ENCODE measurements at places on chromosomes 13 and 19.
A peak's percentile ranks its signal among the peaks of the same experiment; 100 is the strongest.

GRCh38 chr13:108500711-108501110 lies 128.7 kb upstream of the MYO16 start:
- DNase-seq = no peak

DNA sequence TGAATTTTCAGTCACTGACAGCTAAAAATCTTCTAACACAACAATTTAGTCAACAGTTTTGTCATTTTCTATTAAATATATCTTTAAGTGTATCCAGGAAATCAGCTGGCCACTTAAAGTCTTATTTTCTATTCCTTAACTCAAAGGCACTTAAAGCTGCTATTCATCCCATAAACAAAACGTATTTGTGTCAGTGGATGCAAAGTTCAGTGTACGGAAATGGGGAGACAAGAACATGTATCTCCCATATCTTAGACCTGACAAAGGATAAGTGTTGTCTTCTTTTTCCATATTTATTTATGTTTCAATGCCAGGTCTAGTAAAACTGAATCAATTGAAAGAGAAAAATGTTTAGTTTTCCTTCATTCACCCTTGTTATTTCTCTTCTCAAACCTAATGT lies 409.8 kb upstream of the KLHL1 start:
- DNase-seq = no peak

- no peak for DNase-seq
Observed at GRCh38 chr13:38900188-38900587, 90.4 kb downstream of the STOML3 start.

DNA sequence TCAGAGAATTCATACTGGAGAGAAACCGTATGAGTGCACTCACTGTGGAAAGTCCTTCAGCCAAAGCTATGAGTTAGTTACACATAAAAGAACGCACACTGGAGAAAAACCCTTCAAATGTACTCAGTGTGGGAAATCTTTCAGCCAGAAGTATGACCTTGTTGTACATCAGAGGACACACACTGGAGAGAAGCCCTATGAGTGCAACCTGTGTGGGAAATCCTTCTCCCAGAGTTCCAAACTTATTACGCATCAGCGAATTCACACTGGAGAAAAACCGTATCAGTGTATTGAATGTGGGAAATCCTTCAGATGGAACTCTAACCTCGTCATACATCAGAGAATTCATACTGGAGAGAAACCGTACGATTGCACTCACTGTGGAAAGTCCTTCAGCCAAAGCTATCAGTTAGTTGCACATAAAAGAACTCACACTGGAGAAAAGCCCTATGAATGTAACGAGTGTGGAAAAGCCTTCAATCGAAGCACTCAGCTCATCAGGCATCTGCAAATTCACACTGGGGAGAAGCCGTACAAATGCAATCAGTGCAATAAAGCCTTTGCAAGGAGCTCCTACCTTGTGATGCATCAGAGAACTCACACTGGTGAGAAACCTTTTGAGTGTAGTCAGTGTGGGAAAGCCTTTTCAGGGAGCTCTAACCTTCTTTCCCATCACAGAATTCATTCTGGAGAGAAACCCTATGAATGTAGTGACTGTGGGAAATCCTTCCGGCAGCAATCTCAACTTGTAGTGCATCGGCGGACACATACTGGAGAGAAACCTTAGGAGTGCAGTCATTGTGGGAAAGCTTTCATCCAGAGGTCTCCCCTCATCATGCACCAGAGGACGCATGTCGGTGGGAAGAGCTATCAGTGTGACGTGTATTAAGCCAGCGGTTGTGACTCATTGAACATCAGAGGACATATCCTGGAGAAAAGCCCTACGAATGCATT lies 16.5 kb upstream of the ZNF8 start:
- no peak for DNase-seq

GRCh38 chr13:44972956-44973581 lies 16.2 kb downstream of the NUFIP1 start:
- DNase-seq = peak; percentile 60

DNA sequence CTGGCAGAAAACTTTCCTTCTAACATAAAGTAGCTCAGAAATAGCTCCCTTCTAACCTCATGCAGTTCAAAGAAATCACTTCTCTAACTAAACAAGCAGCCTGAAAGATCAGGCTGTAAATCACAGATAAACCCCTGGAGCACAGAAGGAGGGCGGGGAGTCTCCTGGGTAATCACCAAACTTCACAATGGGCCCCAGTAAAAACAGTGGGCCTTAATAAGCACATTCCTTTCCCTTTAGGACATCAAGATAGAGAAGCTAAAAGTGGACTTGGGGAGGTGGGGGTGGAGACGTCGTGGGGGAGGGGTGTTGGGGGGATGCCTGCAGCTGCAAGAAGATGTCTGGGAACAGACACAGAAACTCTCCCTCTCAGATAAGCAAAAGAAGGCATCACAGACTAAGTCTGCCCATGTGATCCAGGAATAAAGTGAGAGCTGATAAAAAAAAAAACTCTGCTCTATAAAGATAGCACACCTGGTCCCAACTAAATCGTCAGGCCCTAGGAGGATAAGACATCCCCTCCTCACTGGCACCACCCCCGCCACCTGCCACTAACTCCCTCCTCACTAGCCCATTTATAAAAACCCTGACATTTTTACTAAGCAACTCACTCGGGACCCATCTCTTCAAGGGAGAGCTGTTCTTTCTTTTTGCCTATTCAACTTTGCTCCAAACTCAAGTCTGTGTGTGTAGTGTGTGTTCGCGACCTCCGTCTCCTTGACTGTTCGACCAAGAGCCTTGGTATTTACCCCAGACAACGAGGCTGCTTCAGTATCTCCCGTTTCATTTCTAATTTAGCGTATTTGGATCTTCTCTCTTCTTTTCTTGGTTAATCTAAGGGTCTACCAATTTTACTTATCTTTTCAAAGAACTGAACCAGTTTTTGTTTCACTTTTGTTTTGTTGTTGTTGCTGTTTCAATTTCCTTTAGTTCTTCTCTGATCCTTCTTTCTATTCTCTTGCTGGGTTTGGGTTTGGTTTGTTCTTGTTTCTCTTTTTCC lies 31.7 kb downstream of the DNAJC15 start:
- peak; percentile 73 for DNase-seq

DNA sequence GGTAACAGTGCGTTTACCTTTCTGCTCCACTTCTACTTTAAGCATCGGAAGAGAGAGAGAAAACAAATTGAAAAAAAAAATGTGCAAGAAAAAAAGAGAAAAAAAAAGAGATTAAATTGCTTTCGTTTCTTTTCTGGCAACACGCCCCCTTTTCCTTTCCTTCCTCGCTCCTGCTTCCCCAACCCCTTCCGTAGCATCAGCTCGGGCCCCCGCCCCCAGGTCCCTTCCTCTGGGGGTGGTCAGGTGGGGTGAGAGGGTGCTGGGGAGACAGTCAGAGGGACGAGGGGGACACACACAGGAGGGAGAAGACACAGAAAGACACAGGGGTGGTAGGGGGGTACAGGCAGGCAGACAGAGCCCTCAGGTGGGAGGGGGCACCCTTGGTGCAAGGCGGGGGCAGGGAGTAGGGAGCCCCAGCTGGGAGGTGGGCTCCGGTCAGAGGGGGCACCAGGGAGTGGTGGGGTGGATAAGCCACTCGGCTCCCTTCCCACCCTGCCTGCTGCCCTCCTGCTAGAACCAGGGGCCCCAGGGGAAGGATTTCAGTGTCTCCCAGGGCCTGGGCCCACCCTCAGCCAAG lies 30.7 kb upstream of the ASF1B start:
- DNase-seq = peak; percentile 24

DNA sequence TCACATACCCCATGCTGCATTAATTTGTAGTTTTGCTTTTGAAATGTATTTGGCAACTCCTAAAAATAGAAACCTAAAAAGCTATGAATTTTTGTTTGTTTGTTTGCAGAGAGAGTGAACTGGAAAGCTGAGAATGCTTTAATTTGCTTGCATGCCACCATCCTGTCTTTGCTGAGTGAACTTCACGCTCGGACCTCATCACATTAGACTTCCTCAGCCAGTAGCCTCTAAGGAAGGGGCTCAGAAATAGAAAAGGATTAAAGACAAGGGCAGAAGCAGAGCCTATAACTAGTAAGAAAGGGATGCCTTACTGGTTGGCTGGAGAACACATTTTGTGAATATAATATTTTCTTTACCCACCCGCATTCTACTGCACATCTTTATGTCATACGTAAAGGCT lies 275.1 kb downstream of the DCLK1 start:
- no peak for DNase-seq

GRCh38 chr13:81017513-81018152 lies 676.7 kb upstream of the SPRY2 start:
- DNase-seq = peak; percentile 63

- DNase-seq = no peak
Observed at GRCh38 chr19:30256496-30256850, 115.7 kb upstream of the ZNF536 start.

GRCh38 chr19:14916848-14917247 lies 24.4 kb upstream of the OR7C2 start:
- DNase-seq = no peak

- no peak for DNase-seq
Observed at GRCh38 chr19:5128251-5128935, 159.5 kb downstream of the KDM4B start.

- DNase-seq = no peak
Observed at GRCh38 chr13:83182845-83183244, 699.4 kb downstream of the SLITRK1 start.

- no peak for DNase-seq
Observed at GRCh38 chr13:44410328-44410859, 36.8 kb downstream of the SERP2 start.

DNA sequence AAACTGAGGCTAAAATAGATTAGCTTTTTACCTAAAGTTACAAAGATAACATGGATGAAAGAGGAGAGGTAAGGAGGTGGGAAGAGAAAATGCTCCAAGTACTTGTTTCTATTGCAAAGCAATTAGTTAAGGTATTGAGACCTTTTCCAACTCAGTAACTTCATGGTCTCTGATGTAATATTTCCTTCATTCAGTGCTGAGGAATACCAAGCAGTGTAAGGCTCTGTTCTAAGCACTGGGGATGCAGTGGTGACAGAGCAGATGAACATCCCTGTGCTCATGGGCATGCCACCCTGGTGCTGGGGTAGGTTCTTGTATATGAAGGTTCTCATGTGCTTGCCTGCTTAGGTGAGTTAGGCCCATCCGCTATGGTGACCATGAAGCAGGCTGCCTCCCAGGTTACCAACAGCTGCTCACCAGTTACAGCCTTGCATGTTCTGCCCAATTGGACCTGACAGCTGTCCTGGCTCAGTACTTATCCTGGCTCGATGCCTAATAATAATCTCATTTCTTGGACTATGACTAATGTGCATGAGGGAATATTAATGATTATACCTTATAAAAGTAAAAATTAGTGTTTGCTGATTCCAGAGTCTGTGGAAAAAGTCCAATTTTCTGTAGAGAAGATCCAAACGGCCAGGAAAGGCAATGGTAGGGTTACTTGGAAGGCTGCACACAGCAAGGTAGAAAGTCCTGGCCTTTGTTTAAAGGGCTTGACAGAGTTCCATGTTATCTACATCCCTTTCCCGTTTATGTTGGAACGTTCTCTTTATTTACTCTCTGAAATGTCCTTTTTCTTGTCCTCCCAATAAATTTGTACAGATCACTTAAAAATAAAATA lies 48.3 kb downstream of the LATS2 start:
- no peak for DNase-seq

DNA sequence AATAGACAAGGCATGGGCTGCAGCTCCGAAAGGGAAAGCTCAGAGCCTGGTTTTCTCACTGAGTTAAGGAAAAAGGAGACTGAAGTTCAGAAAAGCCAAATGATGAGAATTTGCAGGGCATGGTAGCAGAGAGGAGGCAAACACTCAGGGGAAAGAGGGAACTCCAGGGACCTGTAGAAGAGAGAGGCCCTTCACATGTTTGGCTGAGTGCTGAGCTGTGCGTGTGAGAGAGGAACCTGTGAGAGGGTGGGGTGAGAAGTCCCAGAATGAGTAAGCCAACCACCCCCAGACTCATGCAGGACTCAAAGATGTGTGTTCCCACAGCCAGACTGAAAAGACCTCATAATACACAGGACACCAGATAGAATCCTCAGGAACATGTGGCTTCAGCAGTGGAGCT lies 2.8 kb upstream of the CRYL1 start:
- DNase-seq = peak; percentile 51

DNA sequence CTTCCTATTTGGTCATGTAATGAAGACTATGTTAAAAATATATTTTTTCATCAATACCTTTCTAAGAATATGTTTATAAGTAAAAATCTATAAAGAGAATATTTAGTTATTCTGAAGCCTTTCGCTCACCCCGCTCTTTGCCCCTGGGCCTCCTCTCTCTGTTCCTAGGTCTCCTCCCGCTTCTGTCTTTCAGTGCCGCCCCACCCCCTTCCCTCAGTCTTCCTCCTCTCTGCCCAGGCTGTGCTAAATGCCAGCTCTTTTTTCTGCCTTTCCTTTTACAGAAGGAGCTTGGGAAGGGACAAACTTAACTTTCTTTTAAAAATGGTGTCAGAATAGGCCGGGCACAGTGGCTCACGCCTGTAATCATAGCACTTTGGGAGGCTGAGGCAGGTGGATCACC lies 22.8 kb downstream of the HIF3A start:
- no peak for DNase-seq

DNA sequence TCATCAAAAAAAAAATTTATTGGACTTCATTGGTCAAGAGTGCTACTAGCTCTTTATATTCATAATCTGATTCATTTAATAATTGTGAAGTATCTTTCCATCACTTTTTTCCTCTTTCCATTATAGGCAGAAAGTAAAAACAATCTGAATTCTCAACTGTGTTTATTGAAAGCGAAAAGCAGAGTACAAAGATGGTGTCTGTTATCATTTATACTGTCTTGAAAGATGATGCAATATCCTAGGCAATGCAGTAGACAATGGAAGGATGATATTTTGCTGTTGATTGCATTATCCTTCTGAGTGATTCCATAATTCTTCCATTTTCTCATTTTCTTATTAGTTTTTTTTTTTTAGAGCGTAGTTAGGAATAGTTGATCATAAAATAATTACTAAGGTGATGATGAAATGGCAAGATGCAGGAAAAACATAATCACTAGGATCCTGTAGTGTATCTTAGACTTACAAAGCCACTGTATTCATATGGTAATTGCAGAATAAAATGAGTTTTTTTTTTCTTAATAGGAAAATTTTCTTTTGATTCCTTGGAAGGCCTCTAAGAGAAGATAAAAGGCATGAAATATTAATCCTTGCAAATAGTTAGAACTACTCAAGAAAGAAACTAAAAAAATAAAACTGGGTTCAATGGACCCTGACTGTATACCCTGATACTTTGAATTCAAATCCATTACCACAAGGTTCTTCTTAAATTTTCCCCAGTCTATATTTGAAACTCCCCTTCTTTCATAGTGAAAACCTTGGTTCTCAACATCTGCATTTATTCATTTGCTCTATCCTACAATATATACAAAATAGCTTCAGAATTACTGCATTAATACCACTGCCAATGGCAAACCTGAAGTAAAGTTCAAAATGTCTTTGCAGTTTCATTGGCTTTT lies 11.6 kb downstream of the URI1 start:
- DNase-seq = no peak

- DNase-seq = no peak
Observed at GRCh38 chr13:114143806-114144605, 11.6 kb upstream of the RASA3 start.

DNA sequence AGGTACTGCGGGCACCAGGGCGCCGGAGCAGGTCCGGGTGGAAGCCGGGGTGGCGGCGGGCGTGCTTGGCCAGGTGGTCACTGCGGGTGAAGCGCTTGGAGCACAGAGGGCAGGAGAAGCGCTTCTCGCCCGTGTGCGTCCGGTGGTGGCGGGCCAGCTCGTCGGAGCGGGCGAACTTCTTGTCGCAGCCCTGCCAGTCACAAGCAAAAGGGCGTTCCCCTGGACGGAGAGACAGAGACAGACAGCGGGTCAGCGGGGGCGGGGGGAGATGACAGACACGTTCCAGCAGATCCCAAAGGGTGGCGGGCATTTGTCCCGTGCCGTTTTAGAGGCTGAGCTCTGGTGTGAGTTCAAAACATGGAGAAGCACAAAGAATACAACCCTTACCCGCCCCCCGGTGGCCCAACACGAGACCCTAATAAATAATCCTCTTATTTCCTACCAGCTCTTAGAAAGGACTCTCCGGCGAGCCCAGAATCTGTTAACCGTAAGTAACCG lies 6.3 kb upstream of the REXO1 start:
- peak; percentile 39 for DNase-seq
